NCI-H187 treated with DMSO at 0.1 percent for 48 hours (cell line): ENCODE measurements at places on chromosomes 3 and 15.

- no peak for DNase-seq
These were observed 112.3 kb downstream of the ADAMTS17 start for GRCh38 chr15:100229181-100230163.

GRCh38 chr3:184039414-184039813, 7.9 kb downstream of the HTR3D start:
- no peak for DNase-seq

- no peak for DNase-seq
These were observed 16.1 kb upstream of the SEC61A1 start for GRCh38 chr3:128036119-128036518.

DNA sequence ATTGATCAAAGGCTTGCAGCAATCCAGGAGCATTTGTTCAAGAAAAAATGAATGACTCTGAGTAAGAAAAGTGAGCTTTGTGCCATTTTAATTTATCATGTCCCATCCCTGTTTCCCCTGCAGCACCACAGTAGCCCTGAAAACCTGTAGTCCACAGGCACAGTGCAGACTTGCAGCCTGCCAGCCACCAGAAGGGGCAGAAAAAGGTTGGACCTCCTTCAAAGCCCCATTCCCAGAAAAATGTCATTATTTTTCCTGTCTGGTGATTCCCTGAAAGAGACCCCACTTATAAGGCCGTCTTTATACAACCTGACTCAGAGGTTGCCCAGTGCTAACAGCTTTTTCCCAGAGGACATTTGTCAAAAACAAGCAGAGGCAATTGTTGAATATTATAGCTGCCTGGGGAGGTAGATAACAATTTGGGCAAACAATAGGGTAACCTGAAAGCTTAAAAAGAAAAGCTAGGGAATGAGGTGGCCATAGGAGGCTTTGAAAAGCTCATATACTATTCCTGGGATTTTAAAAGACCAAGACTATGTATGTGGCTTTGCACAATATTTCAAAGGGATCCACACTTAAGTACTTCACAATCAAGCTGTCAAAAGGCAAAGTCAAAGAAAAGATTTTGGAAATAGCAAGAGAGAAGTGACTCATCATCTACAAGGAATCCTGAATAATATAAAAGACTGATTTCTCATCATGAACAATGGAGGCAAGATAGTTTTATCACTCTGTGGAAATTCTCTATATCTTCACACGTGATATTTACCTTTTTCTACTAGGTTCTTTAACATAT, 136.8 kb upstream of the PLXNA1 start:
- no peak for DNase-seq

- DNase-seq, result no peak
These were observed 112.7 kb downstream of the NFKBIZ start for GRCh38 chr3:101962055-101962454.

- no peak for DNase-seq
These were observed 254.2 kb upstream of the STT3B start for GRCh38 chr3:31278532-31278931.

- DNase-seq, result no peak
These were observed 24.4 kb downstream of the CNOT10 start for GRCh38 chr3:32709346-32709745.

DNA sequence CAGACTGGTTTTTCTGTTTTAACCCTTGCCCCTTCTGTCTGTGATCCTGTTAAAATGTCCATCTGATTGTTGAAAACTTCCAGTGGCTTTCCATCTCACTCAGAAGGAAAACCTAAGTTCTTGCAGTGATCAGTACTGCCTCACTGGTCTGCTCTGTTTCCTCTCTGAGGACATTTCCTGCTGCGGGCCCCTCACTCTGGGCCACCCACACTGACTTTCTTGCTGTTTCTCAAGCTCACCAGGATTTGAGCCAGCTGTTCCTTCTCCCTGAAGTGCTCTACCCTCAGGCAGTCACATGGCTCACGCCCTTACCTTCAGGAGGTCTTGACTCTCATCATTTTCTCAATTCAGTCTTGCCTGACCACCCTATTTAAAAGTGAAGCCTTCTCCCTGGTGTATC, 1.8 kb downstream of the GRK7 start:
- DNase-seq, result no peak

DNA sequence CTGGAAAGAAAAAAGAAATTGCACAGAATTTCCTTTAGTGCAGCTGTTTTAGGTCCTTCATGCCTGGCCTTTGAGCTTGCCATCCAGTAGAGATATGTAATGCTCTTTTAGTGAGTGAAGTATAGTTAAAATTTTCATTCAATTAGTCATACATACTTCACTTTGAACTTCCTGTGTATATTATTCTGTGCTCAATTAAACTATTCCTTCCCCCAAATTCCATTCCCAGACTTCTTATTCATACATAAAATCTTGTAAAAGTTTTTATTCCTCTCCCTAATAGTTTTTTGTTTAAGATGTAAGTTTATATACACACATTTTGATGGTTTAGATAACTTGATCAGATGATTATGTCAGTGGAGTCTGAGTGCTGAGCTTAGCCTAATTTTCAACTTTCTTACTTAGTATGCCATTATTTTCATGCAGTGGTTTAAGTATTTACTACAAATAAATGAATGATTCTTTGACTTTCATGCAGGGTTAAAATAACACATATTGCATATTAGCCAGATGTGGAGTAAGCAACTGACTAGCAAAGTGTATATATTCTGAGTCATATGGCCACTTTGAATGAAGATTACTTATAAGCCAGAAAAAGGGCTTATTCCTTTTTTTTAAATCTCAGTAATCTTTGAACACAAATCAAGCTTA, 42.5 kb upstream of the ABHD10 start:
- no peak for DNase-seq

DNA sequence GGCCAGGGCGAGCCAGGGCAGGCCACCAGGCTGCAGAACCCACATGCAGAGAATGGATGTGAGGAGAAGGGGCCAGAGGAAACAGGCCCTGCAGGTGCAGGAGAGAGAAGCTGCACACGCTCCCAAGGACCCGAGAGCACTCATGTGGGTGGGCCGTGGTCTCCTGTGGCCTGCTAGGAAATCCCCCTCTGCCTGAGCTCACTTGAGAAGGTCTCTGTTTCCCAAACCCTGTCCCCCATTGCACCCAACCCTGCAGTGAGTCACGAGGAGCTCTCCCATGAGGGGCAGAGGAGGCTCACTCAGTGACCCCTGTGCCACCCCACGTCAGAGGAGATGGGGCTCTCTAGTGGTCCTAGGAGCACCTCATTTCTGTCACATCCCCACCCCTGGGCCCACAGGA, 111.1 kb downstream of the KLF13 start:
- no peak for DNase-seq

DNA sequence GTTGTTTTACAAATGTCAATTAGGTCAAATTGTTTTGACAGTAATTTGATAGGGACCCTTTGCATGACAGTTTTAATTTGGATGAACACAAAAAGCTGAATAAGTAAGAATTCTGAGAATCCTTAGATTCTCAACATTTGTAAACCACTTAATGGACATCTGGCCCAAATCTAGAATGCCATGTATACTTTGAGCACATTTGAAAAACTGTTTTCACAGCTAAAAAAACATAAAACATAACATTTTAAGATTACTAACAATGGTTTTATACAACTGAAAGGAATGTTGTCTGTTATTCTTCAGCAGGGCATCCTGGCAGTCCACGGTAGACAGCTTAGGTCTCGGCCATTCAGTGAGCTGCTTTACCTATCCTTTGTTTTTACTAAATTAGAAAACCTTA, 34.5 kb upstream of the TM2D3 start:
- DNase-seq, result no peak

DNA sequence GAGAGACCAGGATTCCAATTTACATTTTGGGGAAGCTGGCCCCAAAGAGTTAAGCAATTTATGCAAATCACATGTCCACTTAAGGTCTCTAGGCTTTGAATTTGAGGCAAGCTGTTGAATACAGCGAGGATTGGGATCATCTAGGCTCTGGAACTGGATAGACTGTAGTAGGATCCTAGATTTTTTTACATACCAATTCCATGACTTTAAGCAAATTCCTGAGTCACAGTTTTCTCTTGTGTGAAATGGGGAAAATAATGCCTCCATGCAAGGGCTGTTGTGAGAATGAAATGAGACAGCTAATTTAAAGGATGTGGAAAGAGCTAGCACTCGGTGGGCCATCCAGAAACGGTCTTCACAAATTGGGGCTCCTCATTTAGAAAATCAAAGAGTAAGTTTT, 103.4 kb downstream of the MINAR1 start:
- no peak for DNase-seq

DNA sequence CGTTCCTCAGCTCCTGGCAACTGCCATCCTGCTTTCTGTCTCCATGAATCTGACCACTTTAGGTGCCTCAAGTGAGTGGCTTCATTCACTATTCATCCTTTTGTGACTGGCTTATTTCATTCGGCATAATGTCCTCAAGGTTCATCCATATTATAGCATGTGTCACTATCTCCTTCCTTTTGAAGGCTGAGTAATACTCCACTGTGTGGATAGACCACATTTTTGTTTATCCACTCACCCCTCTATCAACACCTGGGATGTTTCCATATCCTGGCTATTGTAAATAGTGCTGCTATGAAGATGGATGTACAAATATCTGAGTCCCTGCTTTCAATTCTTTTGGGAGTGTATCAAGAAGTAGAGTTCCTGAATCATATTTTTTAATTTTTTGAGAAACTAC, 98.8 kb downstream of the ADAMTS17 start:
- no peak for DNase-seq

DNA sequence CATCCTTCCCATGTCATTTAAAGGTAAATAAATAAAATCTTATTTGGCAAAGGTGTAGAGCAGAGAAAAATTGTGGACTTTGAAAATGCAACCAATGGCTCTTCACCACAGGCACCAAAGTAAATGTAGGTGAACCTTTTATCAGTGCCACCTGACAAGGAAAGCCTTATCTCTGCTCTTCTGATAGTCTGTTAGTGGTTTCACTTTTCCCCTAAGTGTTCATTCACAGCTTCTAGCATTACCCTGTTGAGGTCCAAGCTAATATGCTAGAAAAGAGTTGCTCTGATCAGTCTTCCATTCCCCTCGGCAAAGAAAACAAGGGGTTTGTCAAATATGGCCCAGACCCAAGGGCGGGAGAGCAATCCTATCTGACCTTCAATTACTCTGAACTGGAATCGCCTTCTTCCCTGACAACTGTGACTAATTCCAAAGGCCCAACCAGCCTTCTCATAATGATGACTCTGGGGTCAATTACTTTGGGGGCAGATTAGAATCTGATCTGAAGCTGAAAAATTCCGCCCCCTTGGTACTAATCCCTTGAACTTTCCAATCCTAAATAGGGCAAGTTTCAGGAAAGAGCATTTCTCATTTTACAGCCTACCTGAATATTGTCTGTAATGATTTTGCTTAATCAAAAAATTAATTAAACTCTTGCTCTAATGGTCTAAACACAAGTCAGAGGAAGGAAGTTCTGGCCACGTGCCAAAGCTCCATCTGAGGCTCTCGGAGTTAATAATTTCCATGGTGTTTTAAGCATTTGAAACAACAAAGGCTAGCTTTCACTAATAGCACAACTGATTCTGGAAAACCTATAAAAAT, 52.4 kb downstream of the SETMAR start:
- DNase-seq, result no peak
